Coronary artery (tissue), 2 donors: ENCODE measurements at places on chromosomes 16 and 17.

GRCh38 chr16:88880226-88881006 lies 14.0 kb upstream of the PABPN1L start:
- DNase-seq = no peak

DNA sequence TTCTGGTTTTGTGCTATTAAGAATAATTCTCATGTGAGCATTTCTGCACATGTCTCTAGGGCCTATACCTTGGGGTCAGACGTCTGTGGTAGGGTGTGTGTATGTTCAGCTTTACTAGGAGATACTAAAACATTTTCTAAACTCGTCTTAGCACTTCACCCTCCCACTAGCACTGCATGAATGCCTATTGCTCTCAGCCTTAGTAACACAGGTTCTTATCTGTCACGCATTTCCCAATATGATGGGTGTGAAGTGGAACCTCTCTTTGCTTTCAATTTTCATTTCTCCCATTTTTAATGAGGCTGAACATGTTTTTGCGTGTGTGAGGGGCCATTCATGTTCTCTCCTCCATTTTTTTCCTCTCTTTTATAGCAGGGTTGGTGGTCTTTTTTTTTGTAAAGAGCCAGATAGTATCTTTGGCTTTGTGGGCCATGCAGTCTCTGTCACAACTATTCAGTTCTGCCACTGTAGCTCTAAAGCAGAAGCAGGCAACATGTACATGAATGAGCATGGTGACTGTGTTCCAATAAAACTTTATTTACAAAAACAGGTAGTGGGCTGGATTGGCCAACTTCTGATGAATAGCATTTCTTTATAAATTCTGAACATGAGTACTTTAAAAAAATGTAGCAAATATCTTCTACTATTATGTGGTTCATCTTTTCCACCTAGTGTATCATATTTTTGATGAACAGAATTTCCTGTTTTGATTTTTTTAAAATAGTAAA lies 354.0 kb downstream of the XYLT1 start:
- no peak for DNase-seq

GRCh38 chr16:79988721-79989220 lies 388.2 kb upstream of the MAF start:
- DNase-seq = no peak

DNA sequence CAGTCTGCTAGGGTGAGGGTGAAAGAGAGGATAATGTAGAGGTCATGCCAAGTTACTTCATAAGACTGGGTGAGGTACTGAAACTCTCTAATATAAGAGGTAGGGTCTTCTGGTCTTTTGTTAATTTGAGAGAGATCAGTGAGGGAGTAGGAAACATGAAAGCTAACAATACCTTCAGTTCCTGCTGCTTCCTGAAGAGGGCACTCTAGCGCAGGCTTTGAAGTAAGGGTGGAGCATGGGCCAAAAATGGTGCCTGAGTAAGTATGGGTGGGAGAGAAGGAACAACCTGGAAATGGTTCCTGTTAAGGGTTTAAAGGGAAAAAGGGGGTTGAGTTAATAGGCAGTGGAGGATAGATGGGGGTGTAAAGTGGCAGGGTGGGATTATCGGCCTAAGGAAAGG lies 2449.5 kb downstream of the TP53TG3F start:
- no peak for DNase-seq

DNA sequence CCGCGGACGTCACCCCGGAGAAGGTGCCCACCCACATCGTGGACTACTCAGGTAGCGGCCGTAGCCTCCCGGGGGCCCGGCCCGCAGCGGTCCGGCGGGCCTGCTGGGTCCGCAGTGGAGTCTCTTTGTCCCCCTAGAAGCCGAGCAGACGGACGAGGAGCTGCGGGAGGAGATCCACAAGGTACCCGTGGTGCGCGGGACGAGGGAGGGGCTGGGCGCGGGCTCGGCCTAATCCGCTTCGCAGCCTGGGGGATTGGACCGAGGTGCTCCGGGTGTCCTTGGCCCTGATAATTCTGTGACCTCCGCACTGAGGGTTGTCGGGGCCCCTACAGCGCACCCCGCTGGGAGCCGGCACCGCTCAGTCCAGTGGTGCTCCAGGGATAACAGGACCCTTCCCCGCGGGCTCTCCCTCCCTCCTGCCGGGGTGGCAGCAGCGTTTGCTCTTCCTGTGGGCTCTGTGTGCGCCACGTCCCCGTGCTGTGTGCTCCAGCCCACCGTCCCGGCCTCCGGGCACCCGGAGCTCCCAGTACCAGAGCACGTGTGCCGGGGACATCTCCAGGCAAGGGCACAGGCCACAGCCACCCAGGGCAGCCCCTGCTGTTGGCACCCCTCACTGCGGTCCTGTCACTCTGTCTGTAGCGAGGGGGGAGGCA lies 713 bp downstream of the RHOT2 start:
- DNase-seq = no peak

GRCh38 chr17:39933912-39934311 lies 6.4 kb downstream of the LRRC3C start:
- no peak for DNase-seq

DNA sequence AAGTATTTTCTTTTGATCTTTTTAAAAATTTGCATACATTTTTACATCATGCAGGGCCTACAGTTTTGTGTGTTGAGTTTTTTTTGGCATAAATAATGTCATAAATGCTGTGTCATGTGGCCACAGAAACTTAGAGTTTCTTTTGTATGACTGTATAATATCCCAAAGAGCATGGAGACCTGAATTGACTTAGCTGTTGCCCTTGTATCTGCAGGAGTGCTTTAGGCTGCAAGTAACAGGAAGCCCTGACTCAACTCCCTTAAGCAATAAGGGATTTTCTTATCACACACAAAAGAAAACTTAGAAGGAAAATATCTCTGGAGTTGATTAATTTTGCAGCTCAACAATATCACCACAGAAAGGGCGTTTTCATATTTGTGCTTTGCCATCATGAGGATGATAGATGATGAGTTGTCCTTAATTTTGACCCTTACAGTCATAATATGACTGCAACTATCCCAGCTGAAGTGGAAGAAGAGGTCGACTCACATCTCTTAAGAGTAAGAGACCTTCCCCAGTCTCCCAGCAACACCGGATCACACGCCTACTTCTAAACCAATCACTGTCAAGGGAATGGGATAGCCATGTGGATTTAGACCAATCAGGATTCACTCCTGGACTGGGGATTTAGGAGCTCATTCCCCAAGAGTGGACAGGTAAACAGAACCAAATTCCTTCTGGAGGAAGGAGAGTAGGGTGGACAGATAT lies 138.9 kb downstream of the GSG1L start:
- no peak for DNase-seq

- DNase-seq = no peak
These were observed 1.1 kb downstream of the CCP110 start for GRCh38 chr16:19524616-19525384.

DNA sequence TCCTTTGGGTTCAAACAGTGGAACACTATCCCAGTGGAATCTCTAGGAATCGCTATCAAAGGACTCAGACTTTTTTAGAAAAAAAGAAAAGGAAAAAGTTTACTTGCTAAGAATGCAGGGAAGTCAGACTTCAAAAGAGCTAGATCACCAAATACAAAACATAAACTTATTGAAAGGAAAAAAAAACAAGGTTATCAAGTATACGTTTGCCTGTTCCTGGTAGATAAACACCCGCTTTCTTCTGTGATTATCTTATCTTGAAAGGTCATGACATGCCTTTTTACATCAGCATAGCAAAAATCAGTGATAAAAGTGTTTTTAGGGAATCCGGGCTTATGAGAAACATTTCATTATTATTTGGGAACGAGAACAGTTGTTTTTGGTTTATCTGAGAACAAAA lies 129.3 kb upstream of the TMEM97 start:
- no peak for DNase-seq

GRCh38 chr17:81094509-81095382 lies 59.8 kb downstream of the BAIAP2 start:
- peak; percentile 90 for DNase-seq

DNA sequence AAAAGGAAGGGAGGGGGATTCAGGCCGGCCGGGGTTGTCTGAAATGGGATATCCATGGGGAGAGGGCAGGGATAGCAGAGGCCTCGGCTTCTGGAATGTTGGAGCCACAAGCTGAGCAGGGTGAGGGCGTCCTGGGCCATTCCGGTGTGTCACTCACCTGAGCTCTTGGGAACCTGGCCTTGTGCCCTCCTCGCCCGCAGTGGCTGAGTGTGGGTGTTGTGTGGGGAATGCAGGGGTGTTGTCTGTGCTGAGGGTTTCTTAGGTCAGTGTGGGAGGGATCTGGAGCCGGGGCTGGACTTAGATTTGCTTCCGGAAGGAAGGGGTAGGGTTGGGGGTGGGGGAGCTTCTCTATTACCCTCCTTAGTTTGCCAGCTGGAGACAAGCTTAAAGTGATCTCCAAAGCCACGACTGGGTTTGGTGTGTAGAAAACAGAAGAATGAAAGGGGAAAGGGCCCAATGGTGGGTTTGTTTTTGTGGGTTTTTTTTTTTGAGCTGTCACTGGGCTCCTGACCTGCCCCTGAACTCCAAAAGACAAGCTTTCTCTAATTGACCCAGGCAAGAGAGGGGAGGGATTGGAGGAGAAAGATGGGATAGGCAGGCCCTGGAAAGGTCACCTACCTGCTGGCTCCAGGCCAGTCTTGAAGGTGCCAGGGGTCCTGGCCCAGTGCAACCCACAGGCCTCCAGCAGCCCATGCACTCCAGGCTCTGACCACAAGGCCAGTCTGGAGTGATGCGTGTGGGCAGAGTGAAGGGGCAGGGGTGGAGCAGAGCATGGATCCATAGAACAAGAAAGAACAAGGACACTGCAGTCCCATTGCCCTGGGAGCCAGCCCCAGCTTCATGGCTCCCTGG lies at the start of gene SULT1A2:
TSS of gene SULT1A2 (minus strand) at position 211 of the 852 bp plus-strand sequence. CDS start 1,120 bp downstream, outside the sequence.
- no peak for DNase-seq

DNA sequence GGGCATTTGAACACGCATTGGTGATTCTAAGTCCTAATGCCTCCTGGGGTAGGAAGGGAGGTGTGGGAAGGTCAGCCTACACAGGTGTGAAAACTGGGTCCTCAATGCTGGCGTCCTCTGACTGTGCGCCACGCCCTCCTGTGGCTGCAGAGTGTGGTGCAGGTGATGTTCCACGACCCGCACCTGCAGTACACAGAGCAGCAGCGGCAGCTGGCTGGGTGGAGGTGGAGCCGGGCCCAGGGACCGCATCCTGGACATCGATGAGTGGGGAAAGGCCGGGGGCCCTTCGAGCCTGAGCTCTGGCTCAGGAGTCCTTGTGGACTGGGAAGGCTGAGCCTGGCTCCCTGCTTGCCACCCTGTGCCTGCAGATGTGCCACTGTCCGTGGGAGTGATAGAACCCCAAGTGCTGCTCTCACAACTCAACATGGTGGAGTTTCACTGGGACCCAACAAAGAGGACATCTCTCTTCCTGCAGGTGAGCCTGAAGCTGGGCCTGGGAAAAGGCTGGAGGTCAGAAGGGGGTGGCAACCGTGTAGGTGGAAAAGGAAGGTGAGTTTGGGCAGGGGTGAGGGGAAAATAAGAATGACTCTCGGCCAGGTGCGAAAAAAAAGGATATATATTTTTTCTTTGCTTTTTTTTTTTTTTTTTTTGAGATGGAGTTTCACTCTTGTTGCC lies 14.0 kb upstream of the STAC2 start:
- DNase-seq = peak; percentile 62

GRCh38 chr16:27798241-27798640 lies 248.3 kb downstream of the KATNIP start:
- no peak for DNase-seq

- no peak for DNase-seq
These were observed at the start of gene SLC13A5 for GRCh38 chr17:6713130-6713917. TSS of gene SLC13A5 (minus strand) at chr17:6713369. CDS start at chr17:6713333, 36 bp downstream.

GRCh38 chr16:12327971-12328726 lies 351.6 kb downstream of the SNX29 start:
- no peak for DNase-seq

DNA sequence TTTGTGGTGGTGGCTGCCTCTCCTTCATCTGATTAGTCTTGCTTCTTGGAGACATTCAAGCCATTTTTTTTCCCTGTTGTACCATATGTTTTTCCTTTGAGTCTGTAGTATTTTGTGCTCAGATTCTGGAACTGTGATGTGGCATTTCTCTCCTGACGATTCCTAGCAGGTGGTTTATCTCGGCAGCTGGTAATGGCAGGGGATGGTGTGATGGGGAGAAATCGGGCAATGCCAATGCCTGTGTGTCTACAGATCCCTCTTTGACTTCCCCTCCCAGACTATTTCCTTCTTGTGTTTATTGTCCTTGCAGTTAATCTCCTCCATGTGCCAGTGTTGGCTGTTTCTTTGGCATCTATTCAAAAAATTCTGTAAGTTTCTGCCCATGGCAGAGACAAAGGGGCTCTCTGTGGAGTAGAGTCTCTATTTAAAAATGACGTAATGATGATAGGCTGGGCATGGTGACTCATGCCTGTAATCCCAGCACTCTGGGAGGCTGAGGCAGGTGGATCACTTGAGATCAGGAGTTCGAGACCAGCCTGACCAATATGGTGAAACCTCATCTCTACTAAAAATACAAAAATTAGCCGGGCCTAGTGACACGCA lies 90.2 kb upstream of the ERCC4 start:
- no peak for DNase-seq

DNA sequence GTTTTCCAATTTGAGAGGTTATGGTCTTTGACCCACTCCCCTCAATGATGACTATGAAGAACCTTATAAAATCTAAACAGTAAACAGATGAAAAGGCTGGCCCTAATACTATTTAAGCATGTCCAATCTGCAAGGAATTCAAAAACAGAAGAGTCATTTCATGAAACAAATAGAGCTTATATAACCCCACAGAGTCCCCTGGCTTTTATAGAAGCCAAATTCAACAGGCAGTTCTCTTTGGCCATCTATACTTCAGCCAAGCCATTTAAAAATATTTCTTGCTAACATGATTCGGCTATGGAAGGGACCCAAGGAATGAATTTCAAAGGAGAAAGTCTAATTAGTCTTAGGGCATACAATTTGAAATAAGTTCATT lies 43.4 kb downstream of the SPOP start:
- DNase-seq = no peak

DNA sequence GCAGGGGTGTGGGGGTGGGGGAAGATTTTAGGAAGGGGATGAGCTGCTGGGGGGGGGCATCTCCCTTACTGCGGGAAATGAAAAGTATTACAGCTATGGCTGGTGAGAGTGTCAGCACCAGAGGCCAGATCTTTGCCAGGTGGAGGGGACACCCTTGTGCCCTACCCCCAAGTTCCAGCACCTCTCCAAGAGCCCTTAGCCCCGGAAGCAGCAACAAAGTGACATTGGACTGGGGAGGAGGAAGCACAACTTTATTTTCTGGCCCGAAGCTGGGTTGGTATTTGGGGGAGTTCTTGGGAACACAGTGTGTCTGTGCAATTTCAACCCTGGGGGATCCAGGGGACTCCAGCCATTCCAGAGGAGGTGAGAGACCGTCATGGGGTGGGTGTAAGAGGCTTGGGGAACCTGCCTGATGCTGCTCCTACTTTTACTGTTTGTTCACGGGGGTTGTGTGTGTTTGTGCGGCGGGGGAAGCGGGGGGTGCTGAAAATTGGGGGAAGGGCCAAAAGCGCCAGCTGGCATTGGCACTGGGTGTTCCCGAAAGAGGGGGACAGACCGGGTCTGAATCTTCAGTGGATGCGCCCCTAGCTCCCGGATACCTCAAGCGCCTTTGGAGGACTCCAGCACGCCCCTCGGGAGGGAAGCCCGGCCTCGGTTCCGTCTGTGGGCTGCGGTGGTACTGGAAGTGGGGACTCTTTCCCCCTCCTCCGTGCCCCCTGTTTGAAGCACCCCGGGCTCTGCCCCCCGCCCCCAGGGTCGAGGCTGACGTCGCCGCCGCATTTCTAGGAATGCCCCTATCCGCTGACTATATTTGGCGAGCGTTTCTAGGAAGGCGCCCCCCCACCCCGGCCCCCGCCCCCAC lies 230.3 kb downstream of the MRTFB start:
- DNase-seq = no peak

GRCh38 chr17:67152824-67153223 lies 92.2 kb downstream of the HELZ start:
- no peak for DNase-seq

GRCh38 chr16:27708651-27709050 lies 158.7 kb downstream of the KATNIP start:
- no peak for DNase-seq

GRCh38 chr16:15493466-15494180 lies 59.2 kb downstream of the BMERB1 start:
- peak; percentile 58 for DNase-seq
